ENCODE measurements at places on chromosomes 5 and 9.

- DNase-seq = no peak
These were observed 35.7 kb upstream of the SLC25A51 start for GRCh38 chr9:37939575-37940095.

- DNase-seq = no peak
These were observed 94.4 kb upstream of the IL6ST start for GRCh38 chr5:56088967-56089829.

GRCh38 chr5:178462816-178463215 is 127.4 kb downstream of the COL23A1 start:
- DNase-seq = no peak

DNA sequence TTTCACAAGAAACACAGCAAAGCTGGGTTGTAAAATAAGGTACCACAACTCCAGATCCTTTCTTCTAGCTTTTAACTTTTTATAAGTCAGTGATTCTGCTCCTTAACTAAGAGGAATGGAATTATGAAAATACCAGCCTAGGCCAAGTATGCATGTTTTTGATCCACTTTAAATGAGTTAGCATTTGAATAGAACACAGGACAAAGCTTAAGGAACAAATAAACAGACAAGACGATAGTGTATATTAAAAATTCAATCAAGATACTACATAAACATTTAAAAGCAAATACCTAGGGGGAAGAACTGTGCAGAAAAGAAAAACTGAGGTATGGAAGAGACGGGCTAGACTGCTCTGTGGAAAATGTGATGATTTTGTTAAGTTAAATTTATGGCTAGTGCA is 200.7 kb downstream of the LURAP1L start:
- DNase-seq = no peak

DNA sequence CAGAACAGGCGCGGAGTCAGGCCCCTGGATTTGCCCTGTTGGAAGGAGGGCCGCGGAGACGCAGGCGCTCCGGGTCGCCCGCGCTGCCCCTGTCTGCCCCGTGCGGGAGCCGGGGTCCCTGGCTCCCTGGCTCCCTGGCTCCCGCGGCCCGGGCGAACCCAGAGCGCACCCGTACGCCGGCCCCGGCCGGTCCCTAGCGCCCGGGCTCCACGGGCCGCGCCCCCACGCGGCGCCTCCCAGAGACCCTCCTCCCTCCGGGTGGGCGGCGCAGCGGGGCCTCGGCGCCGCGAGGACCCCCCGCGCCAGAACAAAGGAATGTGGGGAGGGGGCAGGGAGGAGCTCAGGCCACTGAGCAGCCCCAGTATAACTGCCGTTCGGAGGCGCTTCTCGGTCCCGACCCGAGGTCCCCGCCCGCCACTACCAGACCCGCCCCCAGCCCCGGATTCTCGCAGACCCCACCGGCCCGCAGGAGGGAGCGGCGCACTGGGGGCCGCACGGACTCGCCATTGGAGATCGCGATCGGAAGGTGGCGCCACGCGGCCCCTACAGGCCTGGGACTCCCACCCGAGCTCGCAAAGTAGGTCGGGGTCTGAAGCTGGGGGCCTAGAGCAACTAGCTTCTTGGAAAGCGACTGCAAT is 2.4 kb downstream of the NFIL3 start:
- no peak for DNase-seq

DNA sequence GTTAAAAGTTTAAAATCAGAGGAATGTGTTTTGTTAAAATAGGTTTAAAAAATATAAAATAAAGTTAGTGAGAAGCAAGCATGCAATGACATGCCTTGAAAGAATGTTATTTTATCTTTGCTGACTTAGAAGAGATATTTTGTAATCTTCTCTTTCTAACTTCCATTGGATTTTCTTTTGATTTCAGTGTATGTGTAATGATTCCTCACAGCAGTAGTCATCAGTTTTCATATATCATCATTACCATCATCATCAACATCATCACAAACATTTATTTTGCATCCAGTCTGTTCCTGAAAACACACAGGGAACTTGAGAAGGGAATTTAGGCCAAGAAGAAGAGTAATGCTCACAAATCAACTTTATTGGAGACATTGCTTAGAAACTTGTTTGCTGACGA is 699.6 kb downstream of the TAF11L14 start:
- no peak for DNase-seq

- DNase-seq = no peak
These were observed 344.1 kb upstream of the WWC1 start for GRCh38 chr5:167947306-167947705.

- DNase-seq = no peak
These were observed 3.2 kb upstream of the NFX1 start for GRCh38 chr9:33287087-33287490.

DNA sequence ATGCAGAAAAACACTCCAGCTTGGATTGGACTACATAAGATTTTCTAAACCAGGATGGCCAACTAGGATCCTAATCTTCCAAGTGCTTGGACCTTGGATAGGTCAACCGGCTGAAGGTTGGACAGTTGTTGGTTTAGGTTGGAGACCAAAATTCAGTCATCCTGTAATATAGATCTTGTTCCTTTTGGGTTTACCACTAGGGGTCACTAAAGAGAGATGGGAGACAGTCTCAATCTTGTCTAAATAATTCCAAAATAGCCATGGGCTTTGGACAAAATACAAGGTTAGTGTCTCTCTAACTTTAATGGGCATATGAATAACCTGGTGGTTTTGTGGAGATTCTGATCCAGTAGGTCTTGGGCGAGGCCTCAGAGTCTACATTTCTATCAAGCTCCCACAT is 148.7 kb upstream of the ERCC6L2 start:
- DNase-seq = no peak

DNA sequence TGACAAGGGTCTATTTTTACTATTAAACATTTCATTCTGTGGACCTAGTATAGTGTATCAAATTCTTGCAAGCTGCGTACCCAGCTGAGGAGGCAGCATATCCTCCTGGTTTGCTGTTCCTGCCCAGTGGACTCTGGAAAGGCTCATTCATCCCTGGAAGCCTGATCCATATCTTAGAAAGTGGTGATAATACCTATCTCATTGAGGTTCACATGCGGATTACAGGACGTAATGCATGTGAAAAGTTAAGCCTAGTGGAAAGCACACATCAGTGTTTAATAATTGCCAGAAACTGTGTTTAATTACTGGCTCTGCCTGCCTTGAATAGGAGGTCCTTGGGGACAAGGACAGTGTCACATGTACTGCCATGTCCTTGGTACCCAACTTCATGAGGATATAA is 132.0 kb downstream of the FGF10 start:
- DNase-seq = no peak

- no peak for DNase-seq
These were observed 423.6 kb downstream of the CDK5RAP2 start for GRCh38 chr9:120156376-120156775.

- no peak for DNase-seq
These were observed 20.8 kb upstream of the CKMT2 start for GRCh38 chr5:81212211-81212751.

GRCh38 chr5:175517824-175518450 is 39.6 kb downstream of the SFXN1 start:
- DNase-seq = no peak

DNA sequence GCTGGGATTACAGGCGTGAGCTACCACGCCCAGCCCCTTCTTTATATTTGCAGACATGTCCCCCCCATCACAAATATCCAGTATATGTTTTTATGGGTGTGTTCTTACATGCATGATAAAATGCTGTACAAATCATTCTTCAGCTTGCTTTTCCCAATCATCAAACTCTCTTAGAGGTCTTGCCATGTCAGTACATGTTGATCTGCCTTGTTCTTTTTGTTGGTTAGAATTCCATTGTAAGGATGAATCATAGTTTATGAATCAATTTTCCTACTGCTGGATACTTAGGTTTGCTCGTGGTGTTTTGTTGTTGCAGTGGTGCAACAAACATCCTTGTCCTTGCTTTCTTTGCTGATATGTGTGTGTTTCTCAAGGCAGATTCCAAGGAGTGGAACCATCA is 79.9 kb upstream of the NEURL1B start:
- no peak for DNase-seq
